IPS-NIHi11 (cell line): ENCODE measurements at places on chromosomes 3 and 15.

DNA sequence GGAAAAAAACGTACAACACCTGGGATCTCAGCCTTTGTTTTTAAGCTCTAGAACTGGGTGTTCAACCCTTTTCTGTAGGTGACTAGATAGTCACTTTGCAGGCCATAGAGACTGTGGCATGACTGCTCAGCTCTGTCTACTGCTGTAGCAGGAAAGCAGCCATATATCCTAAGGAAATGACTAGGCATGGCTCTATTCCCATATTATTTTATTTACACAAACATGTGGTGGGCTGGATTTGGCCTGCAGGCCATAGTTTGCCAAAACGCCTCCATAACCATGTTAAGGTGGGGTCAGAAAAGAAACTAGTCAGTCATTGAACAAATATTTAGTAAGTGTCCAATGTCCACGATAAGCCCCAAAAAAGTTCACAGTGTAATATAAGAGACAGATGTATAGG, 452.5 kb downstream of the MCTP2 start:
- DNase-seq = no peak

- DNase-seq = no peak
These were observed 5.8 kb upstream of the TMEM41A start for GRCh38 chr3:185504636-185505035.

DNA sequence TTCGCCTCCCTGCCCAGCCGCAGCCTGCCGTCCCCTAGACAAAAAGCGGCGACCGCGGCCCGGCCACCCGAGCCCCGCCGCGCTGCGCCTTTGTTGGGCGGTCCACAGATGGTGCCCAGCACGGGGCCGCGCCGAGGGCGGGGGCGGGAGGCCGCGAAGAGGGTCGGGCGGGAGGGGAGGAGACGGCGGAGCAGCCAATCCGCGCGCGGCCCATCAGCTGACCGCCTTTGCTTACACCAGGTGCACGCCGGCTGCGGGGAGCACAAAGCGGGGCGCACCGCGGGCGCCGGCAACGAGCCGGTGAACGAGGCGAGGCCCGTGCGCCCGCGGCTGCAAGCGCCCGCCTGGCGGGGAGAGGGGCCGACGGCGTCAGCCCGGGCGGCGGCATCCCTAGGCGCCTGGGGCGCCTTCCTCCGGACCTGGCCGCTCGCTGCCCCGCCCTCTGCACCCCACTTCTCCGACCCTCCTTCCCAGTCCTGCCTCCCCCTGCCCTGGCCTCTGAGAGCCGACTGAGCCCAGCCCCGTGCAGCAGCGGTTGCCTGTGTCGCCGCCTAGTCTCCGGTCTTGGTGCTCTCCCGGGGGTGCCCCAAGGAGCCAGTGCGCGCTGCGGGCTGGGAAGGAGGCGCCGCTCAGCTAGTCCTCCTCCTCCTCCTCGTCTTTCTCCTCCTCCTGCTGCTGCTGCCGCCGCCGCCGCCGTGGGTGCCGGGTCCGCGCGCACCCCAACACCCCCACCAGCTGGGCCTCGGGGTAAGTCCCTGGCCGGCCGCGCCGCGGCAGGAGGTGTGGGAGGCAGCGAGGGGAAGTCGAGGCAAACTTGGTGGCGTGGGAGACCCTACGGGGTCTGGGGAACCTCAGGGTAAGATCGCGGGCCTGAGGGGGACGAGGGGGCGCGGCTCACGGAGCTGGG, at the start of gene LRRN1:
TSS of gene LRRN1 (plus strand) at position 259 of the 907 bp plus-strand sequence. CDS start 45,211 bp downstream, outside the sequence.
- peak; percentile 91 for DNase-seq

GRCh38 chr3:13727890-13728289, 152.0 kb downstream of the WNT7A start:
- DNase-seq = no peak

- no peak for DNase-seq
These were observed 220.2 kb upstream of the CD96 start for GRCh38 chr3:111321786-111322185.

DNA sequence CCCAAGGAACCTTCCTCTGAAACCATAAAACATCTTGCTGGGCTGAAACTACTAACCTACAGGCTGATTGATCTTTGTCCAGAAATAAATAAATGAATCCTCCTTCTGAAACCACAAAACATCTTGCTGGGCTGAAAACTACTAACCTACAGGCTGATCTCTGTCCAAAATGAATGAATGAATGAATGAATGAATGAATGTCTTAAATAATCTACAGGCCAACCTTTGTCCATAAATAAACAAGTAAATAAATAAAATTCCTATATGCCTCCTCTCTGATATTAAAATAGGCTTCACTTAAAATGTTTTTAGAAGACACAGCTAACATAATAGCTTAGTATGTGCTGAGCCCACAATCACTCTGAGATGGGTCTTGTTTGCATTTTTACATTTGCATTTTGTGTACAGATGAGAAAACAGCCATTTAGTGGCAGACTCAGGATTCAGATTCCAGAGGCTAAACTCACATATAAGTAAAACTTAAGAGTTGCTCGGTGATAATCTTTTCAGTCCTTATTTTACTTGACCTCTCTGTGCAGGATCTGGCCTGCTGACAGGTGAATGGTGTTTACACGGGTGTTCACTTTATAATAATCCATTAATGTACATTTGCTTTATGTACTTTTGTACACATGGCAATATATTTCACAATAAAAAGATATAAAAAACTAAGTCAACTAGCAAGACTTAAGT, 10.4 kb downstream of the TJP1 start:
- no peak for DNase-seq

DNA sequence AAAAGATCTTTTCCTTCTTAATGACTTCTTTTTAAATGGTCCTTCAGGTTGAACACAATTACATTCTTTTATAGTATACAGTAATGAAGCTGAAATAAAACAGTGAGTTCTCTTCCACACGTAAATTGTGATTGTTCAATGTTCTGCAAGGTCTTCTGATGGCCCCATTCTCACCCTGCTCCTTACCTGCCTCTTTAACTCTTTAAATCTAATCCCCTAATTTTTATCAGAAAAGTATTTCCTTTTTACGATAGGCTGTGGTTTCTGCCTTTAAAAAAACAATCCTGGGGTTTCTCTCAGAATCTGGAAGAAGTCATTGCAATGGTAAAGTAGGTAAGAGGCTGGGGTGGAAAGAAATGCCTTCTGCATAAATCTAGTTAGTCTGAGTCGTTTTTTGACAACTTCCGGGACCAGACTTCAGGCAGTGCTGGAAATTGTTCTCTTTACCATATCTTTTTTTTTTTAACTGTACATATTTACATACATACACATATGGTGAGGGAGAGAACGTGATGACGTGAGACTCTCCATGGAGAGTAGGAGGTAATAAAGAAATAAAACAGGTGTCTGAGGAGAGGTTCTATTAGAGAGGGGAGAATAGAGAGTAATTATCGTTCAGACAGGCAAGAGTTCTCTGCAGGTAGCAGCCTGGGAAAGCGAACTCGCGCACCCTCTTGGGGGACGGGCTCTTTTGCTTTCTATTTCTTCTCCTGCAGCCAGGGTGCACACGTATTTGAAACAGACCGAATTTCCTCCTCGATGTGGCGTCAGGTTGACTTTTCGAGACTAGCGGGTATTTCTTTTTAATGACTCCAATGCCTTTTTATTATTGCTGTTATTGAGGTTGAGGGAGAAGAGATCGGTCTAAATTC, at the start of gene SIDT1:
TSS of gene SIDT1 (plus strand) at position 730 of the 872 bp plus-strand sequence. CDS start 467 bp downstream, outside the sequence.
- peak; percentile 32 for DNase-seq

GRCh38 chr3:17707813-17708543, 34.5 kb downstream of the TBC1D5 start:
- DNase-seq = no peak

- DNase-seq = no peak
These were observed 70.9 kb upstream of the TMEM115 start for GRCh38 chr3:50430191-50430590.

DNA sequence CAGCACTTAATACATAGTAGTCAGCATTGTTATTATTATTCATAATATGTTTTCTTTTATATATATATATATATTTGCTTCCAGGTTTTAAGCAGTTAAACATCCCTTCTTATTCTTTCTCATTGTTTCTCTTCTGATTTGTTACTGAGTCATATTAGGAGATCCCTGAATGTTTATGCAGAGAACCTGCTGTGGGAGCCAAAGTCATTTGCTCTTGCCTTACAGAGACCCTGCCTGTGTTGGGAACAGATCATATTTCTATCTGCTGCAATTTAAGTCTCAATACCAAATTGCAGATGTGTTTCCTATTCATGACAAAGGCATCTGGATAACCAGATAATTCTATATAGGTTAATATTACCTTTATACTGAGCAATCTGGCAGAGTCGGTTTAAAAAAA, 323.0 kb upstream of the UMPS start:
- no peak for DNase-seq

GRCh38 chr15:79129235-79129634, 38.7 kb upstream of the RASGRF1 start:
- no peak for DNase-seq

DNA sequence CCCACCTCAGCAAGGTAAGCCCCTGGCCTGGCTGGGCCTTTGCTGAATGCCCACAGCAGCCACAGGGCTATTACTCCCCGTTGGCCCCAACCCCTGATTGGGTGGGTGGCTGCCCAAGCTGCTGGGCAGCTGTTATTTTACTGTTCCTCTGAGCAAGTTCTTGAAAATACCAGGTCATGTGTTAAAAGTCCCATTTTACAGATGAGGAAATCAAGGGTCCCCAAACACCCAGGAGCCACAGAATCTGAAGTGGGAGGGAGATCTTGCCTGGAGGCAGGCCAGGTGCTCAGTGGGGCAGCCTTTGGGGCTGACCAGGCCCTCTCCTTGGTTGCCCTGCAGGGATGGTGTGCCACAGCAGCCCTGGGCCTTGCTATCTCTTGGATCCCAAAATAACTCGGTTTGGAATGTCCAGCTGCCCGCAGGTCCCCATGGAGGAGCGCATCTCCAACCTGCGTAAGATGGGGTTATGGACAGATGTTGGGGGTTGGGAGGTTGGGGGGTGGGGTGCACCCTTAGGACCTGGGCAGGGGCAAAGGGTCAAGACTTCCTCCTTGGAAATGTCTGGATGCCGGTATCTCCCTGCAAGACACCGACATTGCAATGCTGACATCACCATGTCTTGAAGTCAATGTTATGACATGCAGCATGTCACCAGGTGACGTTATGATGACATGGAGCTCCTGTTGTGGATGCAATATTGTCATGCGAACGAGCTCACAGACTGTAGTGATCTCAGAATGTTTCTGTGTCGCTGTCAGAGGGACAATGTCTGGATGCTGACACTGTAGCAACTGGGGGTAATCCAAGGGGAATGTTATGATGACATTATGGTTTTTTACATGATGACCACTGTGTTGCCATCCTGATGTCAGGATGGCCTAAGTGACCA, 13.3 kb upstream of the CSPG4 start:
- no peak for DNase-seq

GRCh38 chr3:194485881-194486539, 792 bp downstream of the ATP13A3 start:
- DNase-seq = peak; percentile 37

DNA sequence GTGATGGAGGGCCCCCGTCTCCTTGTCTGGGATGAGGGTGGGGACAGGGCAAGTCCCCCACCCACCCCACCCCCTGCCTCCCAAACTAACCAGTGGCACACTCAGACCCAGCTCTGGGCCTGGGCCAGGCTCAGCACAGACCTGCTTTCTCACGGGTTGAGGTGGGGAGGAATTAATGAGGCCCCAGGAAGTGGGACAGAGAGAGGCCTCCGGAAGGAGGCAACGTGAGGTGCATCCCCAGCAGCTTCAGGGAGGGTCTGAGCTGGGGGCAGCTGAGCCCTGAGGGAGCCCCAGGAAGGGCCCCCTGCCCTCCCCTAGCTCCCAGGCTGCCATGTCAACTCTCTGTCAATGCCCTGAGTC, 15.0 kb upstream of the GNAI2 start:
- DNase-seq = no peak

- no peak for DNase-seq
These were observed 59.5 kb downstream of the SCN11A start for GRCh38 chr3:38992117-38992760.

DNA sequence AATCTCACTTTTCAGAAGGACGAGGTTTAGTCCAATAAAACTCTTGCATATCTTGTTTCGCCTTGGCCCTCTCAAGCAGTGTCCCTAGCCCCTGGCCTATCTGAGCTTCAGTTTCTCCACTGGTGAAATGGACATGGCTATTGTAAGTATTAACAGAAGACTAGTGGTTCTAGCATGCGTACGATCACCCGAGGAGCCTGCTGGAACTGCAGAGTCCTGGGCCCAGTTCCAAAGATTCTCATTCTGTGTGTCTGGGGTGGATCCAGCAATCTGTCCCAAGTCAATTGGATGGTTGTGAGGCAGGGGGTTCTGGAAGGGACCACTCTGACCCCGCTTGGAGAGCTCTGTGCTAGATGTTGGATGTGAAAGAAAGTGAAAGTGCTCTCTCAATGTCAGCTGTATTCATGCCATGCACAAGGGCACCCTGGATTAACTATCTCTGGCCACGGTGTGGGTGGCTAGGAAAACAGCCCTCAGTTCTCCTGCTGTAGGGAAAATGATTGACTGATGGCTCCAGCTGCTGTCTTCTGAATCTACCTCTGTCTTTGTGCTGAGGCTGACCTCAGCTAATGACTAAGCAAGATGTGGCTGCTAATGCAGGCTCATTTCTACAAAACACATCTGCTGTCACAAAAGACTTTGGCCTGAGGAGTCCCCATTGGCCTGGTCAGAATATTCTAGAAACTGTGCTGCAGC, 1.9 kb upstream of the PLA1A start:
- DNase-seq = no peak

- DNase-seq = no peak
These were observed 40.9 kb downstream of the KY start for GRCh38 chr3:134609821-134610431.

DNA sequence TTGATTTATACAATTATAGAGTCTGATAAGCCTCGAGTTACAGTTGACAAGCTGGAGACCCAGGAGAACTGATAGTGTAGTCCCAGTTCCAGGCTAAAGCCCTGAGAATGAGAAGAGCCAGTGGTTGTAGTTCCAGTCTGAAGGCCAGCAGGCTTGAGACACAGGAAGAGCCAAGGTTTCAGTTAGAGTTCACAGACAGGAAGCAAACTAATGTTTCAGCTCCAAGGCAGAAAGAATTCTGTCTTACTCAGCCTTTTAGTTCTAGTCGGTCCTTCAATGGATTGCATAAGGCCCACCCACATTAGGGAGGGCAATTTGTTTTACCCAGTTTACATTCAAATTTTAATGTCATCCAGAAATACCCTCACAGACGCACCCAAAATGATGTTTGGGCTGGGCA, 102.7 kb downstream of the CDIN1 start:
- DNase-seq = no peak

GRCh38 chr3:58388550-58389091, 45.0 kb downstream of the PDHB start:
- DNase-seq = no peak

- no peak for DNase-seq
These were observed 3.7 kb downstream of the TRIM59 start for GRCh38 chr3:160445854-160446253.
